Stimulated activated CD8-positive, alpha-beta memory T cell treated with anti-CD3 and anti-CD28 coated beads, Interleukin-15, amount 100 ng/mL, for 48 hours (primary cell): ENCODE measurements at places on chromosomes 3 and 15.

DNA sequence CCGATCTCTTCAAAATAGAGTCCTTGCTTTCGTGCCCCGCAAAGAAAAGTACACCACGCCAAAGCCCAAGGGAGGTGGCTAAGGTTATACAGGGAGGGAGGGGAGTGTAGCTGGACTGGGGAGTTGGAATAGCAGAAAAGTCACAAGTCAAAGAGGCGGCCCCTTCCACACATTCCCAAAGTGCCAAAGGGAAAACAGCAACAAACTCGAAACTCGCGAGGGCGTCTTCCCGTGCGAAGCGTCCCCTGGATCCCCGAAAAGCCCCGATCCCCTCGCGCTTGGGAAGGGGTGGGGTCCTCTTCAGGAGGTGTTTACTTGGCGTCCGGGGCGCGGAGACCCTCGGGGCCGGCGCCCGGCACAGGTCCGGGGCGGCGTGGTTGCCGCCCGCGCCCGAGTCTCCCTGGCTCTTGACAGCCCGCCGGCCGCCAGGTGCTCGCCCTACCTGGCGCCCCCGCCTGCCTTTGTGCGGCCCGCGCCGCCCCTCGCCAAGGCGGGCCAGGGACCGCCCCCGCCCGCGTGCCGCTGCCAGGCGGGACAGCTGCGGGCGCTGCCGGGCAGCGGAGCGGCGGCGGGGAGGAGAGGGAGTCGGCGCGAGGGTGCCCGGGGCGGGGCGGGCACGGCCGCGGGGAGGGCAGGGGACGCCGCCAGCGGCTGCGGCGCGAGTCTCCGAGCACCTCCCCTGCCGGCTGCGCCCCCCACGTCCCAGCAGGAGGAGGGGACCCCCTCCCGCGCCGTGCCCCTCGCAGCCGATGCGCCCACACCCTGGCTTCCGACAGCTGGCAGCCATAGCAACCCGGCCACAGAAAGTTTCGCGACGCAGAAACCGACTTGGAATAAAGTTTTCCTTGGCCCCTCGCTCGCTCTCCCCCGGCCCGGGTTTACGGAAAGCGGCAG, 966 bp downstream of the MYO1E start:
- peak; percentile 2 for DNase-seq

DNA sequence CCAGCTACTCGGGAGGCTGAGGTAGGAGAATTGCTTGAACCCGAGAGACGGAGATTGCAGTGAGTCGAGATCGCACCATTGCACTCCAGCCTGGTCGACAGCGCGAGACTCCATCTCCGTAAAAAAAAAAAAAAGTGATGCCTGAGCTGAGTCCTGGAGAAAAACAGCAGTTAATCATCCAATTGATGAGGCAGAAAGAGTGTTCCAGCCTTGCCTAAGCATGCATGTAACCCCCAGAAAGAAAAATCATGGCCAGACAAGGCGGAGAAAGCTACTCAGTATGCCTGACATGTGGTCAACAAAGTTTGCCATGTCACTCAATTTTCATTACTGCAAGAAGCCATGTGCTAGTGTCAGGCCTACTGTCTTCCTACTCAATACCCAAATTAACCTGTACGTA, 593.1 kb upstream of the MDFIC2 start:
- DNase-seq: no peak

DNA sequence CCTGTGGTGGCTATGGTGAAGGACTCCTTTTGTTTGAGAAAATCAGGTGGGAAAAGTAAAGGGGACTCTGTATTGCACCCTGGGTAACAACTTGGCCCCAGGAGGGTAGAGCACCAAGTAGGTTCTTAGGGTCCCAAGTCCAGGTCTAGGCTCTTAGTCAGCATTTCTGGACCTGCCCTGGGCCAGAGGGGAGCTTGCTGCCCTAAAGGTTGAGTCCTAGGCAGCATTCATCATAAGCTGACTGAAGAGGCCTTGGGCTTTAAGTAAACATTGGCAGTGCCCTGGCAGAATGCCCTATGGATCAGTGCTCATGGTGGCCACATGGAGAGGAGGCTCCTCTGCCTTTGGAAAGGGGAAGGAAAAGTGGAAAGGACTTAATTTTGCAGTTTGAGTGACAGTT, 268.5 kb upstream of the CTNNB1 start:
- DNase-seq: no peak

DNA sequence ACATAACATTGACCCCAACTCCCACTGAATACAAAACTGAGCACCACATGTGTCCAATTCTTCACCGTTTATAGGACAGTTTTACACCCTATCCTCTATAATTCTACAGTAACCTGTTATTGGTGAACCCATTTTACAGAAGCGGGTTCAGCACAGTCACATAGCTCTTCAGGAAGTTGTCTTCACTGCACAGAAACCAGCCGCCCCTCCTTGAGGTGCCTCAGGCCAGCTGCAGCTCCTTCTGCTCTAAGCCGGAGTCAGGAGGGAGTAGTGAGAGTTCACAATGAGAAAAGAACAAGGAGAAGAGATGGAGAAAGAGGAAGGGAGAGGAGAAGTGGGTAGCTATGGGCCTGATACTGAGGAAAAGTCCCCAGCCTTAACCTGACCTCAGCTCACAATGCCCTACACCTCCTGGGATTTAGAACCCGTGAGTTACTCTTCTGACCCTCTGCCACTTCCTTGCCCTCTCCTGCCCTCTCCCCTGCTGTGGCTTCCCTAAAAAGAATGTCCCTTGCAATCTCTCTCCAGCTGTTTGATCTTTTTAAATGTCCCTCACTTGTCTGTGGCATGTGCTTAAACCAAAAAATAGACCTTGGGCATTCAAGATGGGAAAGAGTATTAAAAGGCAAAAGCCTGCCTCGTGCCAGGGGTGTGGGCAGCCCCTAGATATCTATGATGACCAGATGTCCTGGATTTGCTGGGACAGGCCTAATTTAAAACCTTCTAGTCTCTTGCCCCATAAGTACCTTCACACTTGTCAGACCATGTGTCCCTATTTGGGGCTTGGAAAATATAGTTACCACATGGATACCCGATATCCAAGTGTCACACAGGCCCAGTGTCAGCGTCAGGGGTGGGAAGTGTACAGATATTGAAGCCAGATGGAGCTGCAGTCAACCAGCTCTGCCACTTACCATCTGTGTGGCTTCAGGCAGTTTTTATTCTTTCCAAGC, 71.3 kb upstream of the HES1 start:
- no peak for DNase-seq

DNA sequence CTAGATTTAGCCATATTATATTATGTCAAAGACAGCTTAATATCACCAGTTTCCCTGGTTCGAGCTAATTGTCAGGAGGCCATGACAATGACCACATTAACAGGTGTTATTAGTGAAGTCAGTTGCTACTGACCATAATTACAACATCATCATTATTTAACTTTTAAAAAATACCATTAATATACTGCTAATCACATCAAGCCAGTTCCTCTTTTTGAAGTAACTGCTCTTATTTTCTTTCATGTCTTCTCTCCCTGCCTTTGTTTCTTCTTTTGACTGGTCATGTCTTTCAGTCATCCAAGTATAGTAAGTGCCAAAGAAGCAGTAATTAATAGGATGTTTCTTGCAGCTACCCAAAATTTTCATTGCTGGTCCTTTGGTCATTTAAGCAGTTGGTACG, 61.6 kb downstream of the CMSS1 start:
- no peak for DNase-seq

DNA sequence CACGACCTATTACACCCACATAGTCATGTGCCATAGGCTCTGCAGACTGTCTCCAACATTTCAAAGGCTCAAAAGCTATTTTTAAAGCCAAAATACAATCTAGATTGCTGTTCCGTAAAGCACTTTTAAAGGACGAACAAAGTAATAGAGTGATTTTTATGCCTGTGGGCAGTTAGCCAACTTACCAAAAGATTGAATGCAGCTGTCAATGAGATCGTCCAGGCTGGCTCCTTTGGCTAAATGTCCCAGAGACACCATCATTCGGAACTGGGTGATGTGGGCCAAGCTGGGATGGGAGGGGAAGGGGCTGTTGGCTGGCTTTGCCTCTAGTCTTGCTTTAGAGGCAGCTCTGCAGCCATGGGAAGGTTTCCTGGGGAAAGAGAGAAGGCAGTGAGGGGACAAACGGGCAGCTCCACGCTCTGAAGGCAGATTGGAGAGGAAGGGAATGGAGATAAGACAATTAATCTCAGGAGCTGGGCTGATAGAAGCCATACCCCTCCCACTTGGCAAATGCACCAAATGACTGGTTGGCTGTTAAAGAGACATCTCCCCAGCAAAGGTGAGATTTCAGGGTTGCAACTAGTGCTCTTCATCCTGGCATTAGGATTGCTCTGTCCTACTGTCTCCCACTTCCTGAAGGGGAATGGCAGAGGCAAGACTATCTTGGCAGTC, 4.8 kb downstream of the RASGRP1 start:
- no peak for DNase-seq

- DNase-seq: no peak
Observed at GRCh38 chr15:70867911-70868467, 14.0 kb upstream of the LARP6 start.

DNA sequence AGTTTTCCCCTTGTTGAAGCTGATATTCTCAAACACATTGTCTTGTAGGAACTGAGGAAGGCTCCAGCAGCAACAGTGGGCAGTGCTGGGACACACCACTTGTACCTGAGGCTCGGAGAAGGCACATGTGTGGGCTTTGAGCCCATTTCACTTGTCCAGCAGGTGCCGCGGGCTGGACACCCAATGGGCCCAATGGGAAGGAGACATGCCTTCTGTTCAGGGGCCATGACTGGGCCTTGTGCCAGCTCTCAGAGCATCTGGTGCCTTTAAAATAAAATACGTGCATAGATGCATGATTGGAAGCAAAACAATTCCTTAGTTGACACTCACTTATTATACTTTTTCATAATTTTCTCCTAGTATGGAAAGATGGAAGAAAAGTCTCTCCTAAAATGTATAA, 334.2 kb downstream of the KLF13 start:
- DNase-seq: no peak

- no peak for DNase-seq
Observed at GRCh38 chr3:6518709-6519345, 342.1 kb upstream of the GRM7 start.

DNA sequence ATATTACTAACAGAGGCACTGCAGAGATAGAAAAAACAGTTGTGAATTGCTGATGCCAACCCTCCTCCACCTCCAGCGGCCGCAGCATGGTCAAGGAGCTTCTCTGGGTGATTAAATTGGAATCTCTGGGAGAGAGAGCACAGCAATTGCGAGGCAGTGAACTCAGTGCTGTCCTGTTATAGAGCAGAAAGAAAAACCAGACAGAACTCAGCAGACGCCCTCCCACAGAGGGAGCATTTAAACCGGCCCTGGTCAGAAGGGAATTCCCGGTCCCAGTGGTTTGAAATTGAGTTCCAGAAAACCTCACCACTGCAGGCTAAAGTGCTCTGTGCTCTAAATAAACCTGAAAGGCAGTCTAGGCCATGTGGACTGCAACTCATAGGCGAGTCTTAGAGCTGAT, 175.4 kb downstream of the SQOR start:
- DNase-seq: no peak

- no peak for DNase-seq
Observed at GRCh38 chr15:48337607-48338006, 6.4 kb downstream of the DUT start.

DNA sequence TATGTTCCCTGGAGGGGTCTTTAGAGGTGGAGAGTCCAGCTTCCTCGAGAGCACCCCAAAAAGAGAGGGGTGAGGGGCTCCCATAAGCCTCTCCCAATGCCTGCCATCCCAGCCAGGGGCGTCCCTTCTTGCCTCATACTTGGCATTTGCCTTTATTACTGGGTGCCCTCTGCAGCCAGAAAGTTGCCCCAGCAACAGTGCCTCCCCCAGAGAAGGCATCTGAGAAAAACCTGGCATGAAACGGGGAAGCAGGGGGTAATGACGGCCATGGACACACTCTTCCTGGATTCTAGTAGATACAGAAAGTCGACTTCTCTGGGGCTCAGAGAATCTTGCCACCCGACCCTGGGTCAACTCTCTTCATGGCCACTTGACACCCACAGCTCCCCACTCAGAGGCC, 90.1 kb downstream of the PCSK6 start:
- no peak for DNase-seq

- DNase-seq: peak; percentile 61
Observed at GRCh38 chr15:78000091-78000926, 77.2 kb downstream of the TBC1D2B start.

DNA sequence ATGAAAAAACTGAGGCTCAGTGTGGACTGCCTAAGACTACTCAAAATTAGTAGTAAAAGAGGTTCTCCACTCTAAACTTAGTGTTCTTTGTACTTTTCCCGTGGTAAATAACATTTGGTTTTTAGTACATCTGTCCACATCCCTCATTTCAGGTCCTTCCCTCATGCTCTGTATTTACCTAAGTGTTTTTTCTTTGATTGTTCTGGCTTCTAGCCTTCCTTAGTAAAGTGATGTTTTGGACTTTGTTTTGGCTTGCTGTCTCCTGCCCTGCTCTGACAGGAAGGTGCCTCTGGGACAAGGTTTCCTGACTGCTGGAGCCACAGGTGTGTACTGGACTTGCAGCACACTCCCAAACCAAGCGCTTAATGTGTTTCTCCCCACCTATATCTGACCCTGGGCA, 29.9 kb upstream of the ALDH1A2 start:
- DNase-seq: no peak

- DNase-seq: no peak
Observed at GRCh38 chr15:98960555-98961050, 47.0 kb downstream of the PGPEP1L start.

DNA sequence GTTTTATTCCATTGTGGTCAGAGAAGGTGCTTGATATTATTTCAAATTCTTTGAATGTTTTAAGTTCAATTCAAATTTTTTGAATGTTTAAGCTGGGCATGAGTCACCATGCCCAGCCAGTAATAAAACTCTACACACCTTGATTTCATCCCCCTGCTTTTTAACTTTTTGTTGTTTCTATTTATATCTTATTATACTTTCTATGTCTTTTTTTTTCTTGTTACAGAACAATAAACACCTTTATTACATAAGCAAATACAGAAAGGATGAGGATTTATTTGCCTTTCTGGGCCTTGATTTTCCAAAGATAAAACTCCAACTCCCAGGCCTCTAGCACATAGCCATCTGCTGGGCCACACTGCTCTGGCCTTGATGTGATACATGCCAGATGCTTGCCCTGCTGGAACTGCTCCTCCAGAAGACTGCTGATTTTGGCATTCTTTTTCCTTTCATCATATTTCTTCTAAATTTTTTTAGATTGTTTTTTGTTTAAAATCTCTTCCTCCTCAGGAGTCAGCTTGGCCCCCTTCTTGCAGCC, 14.0 kb downstream of the DNAH12 start:
- DNase-seq: no peak

DNA sequence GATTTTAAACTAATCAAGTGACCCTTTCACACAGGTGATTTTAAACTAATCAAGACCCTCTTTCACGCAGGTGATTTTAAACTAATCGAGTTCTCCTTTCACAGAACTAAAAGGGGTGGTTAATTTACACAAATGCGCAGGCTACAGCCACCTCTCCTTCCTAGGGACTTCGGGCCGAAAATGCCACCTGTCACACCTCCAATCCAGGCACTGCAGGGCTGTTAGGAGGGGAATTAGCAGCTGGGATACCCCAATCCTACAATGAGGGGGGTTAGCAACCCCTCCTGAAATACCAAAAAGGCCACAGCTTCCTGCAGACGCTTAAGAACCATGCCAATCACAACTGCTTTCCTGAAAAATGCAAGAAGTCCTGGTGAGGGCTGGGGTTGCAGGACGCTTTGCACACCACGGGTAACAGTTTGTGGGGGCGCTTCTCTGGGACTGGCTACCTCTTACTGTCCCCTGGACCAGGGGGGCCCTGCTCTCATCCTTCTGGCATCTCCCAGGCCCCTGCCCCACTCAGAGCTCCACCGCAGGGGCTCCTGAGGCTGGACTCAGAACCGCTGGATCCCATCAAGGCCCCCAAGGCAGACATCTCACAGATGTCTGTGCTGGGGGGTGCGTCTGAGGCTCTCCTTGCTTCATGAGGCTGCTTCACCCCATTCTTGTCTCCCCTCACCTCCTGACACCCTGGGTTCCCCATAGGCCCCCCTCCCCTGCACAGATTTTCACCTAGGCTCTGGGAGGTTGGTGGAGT, 145.9 kb downstream of the OR4M2 start:
- DNase-seq: no peak
